ENCODE measurements at places on chromosomes 2 and 18.

- no peaks in the 10 kb centered on the region for H3K4me1 ChIP-seq
- H3K27me3 ChIP-seq = no peaks in the 10 kb centered on the region
- no peak overlapping the region for H3K27ac ChIP-seq
- no peak overlapping the region for H3K4me3 ChIP-seq
Observed at GRCh38 chr18:67672716-67673115, 156.2 kb upstream of the DSEL start.

- H3K36me3 ChIP-seq = no peaks in the 10 kb centered on the region
- no peak for DNase-seq
- no peaks in the 10 kb centered on the region for H3K27me3 ChIP-seq
- no peak overlapping the region for H3K27ac ChIP-seq
- no peak overlapping the region for H3K4me3 ChIP-seq
Observed at GRCh38 chr18:36446059-36446458, 148.5 kb downstream of the FHOD3 start.

DNA sequence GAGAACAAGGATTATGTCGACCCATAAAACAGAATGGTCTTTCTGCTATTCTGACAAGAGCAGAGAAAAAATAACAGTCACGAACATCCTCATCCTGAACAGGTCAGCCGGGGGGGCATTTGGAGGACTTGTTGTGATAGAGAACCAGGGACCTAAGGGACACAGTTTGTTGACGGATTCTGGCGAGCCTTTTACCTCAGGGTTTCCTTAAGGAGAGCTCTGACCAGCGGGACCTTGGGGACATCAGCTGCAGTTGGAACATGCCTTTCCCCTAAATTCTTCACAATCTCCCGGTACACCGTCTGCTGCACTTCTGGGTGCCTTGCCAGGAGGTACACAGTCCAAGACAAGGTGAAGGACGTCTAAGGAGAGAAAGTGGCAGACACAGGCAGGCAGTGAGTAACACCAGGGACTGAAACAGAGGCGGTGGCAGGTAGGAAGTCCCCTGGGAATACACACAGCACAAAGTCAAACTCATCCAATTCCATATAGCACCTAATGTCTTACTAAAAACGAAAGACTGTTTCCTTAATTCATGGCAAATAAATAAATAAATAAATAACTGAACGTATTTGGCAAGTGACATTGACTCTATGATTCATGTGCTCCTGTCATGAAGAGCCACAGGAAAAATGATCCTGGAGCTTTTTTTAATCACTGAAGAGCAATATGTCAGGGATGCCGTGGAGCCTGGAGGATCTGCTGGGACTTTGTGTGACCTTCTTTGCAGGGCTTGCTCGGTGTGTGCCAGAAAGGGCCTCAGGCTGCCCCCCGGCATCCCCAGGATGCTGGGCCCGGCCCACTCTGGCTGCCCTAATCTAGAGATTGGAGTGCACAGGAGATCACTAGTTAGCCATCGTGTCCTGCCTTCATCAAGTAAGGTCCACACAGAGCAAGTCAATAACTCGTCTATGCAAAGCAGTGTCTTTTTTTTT, 24.7 kb downstream of the CYP27C1 start:
- H3K36me3 ChIP-seq = no peaks in the 10 kb centered on the region
- no peak overlapping the region for H3K4me3 ChIP-seq
- DNase-seq = no peak
- H3K4me1 ChIP-seq = no peaks in the 10 kb centered on the region
- no peak overlapping the region for H3K27ac ChIP-seq
- H3K27me3 ChIP-seq = no peaks in the 10 kb centered on the region

DNA sequence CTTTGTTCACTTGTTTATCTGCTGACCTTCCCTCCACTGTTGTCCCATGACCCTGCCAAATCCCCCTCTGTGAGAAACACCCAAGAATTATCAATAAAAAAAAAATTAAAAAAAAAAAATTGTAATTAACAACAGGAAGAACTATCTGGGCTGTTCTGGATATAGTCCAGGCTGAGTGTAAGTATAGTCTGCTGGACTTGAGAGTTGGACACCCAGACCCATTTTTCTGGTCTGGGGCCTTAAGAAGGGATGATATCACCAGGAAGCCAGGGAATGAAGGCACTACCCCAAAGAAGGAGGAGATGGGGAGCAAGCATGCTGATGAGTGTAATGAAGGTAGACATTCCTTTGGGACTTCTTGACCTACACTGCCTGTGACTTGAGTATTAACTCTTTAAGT, 72.1 kb upstream of the ZFP36L2 start:
- no peak overlapping the region for H3K4me3 ChIP-seq
- H3K27ac ChIP-seq = peak overlapping the region; percentile 41
- peaks cover 7% of the 10 kb centered on the region for H3K4me1 ChIP-seq

- no peak for DNase-seq
- no peaks in the 10 kb centered on the region for H3K27me3 ChIP-seq
- H3K4me1 ChIP-seq = no peaks in the 10 kb centered on the region
- H3K36me3 ChIP-seq = no peaks in the 10 kb centered on the region
- H3K27ac ChIP-seq = no peak overlapping the region
Observed at GRCh38 chr18:21998486-21998885, 170.9 kb upstream of the GATA6 start.

DNA sequence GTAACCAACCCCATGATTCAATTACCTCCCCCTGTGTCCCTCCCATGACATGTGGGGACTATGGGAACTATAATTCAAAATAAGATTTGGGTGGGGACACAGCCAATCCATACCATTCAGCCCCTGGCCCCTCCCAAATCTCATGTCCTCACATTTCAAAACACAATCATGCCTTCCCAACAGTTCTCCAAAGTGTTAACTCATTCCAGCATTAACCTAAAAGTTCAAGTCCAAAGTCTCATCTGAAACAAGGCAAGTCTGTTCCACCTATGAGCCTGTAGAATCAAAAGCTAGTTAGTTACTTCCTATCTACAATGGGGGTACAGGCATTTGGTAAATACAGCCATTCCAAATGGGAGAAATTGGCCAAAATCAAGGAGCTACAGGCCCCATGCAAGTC, 32.0 kb upstream of the CCDC141 start:
- DNase-seq = no peak
- H3K4me1 ChIP-seq = no peaks in the 10 kb centered on the region
- H3K27ac ChIP-seq = no peak overlapping the region

DNA sequence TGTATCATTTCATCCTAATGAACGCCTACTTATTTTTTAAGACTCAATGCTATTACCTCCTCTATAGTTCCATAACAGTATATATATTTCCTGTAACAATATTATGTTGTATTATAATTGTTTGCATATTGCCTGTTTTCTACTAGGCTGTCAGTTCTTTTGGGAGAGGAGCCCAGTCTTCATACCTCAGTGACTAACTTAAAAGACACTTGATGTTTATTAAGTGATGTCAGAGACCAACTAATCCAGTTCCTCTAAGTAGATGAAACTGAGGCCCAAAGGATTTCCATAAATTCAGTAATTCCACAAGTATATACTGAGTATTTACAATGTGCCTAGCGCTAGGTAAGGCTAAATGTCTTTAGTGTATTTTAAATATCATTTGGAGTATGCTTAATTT, 48.9 kb upstream of the AAK1 start:
- H3K27ac ChIP-seq = no peak overlapping the region
- no peaks in the 10 kb centered on the region for H3K4me1 ChIP-seq
- no peak overlapping the region for H3K4me3 ChIP-seq

DNA sequence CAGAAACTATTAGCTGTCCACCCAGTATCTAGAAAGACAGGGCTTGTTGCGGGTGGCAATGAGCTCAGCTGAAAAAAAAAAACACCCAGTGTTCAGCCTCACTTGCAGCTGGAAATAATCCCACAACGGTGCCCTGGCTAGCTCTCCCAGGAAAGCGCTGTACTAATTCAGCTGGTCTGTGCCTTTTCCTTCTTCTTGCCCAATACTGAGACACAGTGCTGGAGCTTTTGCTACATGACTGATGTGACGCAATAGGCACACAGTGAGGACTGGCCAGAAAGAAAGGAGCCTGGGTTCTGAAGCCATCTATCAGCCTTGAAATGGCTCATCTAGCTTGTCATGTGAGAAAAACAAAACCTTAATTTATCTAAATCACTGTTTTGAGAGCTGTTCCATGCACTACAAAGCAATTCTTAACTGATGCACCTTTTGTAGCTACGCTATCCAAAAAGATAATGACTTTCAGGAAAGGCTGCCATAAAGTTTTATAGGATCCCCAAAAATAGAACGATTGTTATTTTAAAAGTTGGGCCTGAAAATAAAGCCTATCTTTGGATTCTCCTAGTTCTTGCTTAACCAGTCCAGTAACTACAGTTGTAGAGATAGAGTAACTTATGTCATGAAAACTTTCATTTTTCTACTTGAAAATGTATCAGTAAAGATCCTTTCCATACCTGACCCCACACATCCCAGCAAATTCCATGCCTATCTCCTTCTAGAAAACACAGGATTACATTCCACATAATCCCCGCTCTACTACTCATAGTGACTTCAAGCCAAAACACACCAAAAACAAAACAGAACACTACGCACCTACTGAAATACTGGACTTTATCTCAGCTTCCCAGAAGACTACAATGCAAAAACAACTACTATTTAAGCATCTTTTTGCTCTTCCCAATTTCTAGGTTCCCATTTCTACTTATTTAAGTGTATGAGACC, 15.9 kb downstream of the KIDINS220 start:
- H3K27ac ChIP-seq = peak overlapping the region; percentile 57

DNA sequence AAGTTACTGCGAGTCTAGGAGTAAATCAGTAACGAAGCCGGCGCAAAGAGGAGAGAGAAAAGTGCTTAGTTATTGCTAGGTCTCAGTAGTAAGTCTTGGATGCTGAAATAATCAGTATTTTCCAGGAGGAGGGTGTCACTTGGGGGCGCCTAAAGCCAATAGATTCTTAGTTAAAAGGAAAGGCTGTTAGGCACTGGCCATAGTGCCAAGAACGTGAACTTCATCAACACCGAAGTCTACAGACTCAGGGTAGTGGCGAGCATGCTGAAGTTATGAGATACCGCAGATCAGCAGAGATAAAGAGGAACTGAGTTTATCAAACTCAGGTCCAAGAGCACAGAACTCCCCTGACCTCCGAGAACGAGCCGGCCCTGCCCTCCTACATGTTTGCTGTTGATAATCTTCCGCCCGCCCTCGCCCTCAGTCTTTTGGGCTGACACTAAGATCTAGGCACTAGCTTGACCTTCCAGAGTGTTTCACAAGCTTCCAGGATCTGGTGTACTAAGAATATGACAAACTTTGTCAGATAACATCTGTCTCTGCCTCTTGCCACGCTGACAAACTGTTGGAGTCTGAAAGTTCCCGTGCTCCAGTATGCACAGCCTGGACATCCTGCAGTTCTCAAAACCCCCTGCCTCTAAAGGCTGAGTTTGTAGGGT, 49.2 kb downstream of the CYB5A start:
- no peak overlapping the region for H3K4me3 ChIP-seq
- H3K27ac ChIP-seq = no peak overlapping the region
- H3K4me1 ChIP-seq = no peaks in the 10 kb centered on the region
- DNase-seq = no peak

GRCh38 chr18:8977166-8977565, 125.3 kb upstream of the NDUFV2 start:
- no peak overlapping the region for H3K4me3 ChIP-seq
- H3K27me3 ChIP-seq = no peaks in the 10 kb centered on the region
- H3K4me1 ChIP-seq = no peaks in the 10 kb centered on the region
- H3K36me3 ChIP-seq = no peaks in the 10 kb centered on the region
- H3K27ac ChIP-seq = no peak overlapping the region

GRCh38 chr2:1670636-1671035, 73.7 kb downstream of the PXDN start:
- H3K27me3 ChIP-seq = no peaks in the 10 kb centered on the region
- peak overlapping the region; percentile 52 for H3K27ac ChIP-seq
- DNase-seq = no peak
- H3K4me3 ChIP-seq = no peak overlapping the region

DNA sequence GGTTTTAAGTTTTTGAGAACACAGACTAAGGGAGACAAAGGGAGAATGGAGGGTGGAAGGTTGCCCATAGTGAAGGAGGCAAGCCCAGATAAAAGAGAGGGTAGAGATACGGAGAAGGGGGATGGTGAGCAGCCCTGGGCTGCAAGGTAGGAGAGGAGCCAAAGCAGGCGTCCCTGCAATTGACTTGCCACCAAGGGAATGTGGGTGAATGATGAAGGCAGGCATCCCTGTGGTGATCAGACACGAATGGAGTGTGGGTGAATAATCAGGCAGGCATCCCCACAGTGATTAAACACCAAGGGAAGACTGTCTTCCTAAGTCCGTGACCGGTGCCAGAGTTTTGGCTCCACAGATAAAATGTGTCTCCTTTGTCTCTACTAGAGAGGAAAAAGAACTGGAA, 16.5 kb upstream of the ALPK2 start:
- H3K4me1 ChIP-seq = no peaks in the 10 kb centered on the region
- no peak overlapping the region for H3K4me3 ChIP-seq
- H3K27ac ChIP-seq = no peak overlapping the region
- DNase-seq = no peak
- no peaks in the 10 kb centered on the region for H3K36me3 ChIP-seq

DNA sequence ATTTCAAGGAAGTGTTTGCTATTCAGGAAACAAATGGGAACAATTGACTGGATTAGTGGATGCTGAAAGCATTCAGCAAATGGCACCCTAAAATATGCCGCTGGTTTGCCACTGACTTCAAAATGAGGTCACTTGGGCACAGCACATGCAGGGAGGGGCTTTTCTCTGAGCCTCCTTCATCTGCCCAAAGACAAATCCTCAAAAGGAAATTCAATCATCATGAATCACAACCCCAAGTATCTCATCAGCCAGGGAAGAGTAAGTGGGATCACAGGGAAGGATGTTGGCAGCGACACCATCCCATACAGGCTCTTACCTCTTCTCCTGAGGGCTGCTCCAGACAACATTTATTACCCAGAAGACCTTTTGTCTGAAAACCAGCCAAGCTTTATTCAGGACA, 14.4 kb upstream of the SP140L start:
- no peak for DNase-seq
- no peaks in the 10 kb centered on the region for H3K27me3 ChIP-seq
- H3K4me1 ChIP-seq = no peaks in the 10 kb centered on the region
- H3K36me3 ChIP-seq = no peaks in the 10 kb centered on the region

GRCh38 chr18:26511339-26512071, 36.8 kb downstream of the KCTD1 start:
- no peaks in the 10 kb centered on the region for H3K36me3 ChIP-seq
- DNase-seq = no peak
- no peaks in the 10 kb centered on the region for H3K27me3 ChIP-seq
- no peak overlapping the region for H3K4me3 ChIP-seq
- H3K4me1 ChIP-seq = no peaks in the 10 kb centered on the region

GRCh38 chr2:64750001-64750816, 96.5 kb upstream of the SERTAD2 start:
- H3K4me3 ChIP-seq = peak overlapping the region; percentile 89
- no peaks in the 10 kb centered on the region for H3K27me3 ChIP-seq
- H3K27ac ChIP-seq = peak overlapping the region; percentile 100
